ENCODE measurements at places on chromosomes 4 and X. TPM values are rescaled to one million over a fixed set of nuclear protein-coding genes. Genes with fewer than 3 reads are reported as not detected.

LPAR4 gene
- 7.0 TPM for total RNA-seq

DNA sequence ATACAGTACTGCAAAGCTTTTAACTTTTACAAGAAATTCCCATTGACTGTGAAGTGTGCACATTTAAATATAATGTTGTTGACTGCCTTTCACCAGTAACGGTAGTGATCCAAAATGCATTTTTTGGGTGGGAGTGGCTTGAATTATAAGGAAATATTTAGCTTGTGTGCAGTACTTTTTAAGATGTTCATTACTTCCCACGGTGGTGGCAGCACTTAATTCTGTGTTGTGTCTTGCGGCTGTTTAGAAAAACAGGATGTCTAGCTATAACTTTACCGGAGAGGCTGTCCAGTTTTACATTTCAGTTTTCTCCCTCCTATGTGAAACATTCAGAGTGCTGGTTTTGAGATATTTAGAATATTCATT is 1.7 kb downstream of the TMEM131L start:
- no peak overlapping the region for H3K27ac ChIP-seq
- no peak for DNase-seq
- no peaks in the 10 kb centered on the region for H3K27me3 ChIP-seq

DNA sequence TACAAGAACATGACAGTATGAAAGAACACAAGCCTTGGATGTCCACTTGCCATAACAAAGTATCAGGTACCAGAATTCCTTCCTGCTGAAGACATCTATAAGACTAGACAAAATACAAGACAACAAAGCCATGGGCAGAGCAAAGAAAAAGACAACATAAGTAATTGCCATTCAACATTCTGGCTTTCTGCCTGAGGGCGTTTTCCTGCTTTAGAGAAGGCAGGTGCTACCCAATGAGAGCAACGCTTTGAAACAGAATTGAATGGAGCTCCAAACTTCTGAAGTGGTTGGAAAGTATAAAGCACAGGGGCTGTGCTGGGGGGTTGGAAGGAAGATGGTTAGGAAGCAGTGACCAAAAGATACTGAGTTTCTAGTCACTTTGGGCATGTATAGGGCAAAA is 30.1 kb downstream of the PDE5A start:
- no peak overlapping the region for H3K27ac ChIP-seq
- no peaks in the 10 kb centered on the region for H3K36me3 ChIP-seq
- no peaks in the 10 kb centered on the region for H3K27me3 ChIP-seq
- no peak overlapping the region for H3K4me3 ChIP-seq
- no peaks in the 10 kb centered on the region for H3K4me1 ChIP-seq

GRCh38 chr4:159950707-159951106 is 847.8 kb downstream of the RAPGEF2 start:
- no peaks in the 10 kb centered on the region for H3K4me1 ChIP-seq
- no peak overlapping the region for H3K4me3 ChIP-seq
- H3K27ac ChIP-seq = no peak overlapping the region
- DNase-seq = no peak
- no peaks in the 10 kb centered on the region for H3K36me3 ChIP-seq
- no peaks in the 10 kb centered on the region for H3K27me3 ChIP-seq

Data from astrocyte (in vitro differentiated cells and primary cell).